ENCODE measurements at places on chromosomes 7 and 10.

DNA sequence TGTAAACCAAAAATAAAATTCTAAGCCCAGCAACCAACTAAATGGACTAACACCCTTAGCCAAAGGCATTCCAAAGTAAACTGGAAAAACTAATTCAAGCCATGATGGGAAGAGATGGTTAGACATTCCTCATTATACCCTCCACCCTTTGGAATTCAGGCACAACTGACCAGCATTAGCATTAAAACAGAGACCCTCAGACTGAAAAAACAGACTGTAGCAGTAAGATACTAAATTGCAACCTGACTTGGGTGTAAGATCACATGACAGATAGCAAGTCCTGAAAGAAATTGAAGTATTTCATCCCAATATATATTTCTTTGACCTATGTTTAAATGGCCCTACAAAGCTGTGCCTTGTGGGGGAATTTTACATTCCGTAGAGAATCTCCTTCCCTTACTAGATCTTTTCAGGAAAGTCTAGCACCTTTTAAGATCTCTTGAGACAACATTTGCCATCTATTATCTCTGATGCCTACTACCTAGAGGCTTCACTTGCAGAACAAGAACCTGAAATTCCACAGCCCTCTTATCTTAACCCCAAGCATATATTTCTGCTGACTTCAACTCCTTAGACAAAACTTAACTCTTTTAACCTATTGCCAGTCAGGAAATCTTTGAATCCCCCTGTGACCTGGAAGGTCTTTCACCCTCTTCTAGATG lies 750.2 kb upstream of the IGFBP3 start:
- no peak for DNase-seq

- no peak for DNase-seq
Observed at GRCh38 chr7:142645777-142646176, 103.5 kb upstream of the PRSS1 start.

- no peak for DNase-seq
Observed at GRCh38 chr10:119700321-119700954, 25.4 kb upstream of the INPP5F start.

GRCh38 chr7:80105701-80106408 lies 28.8 kb upstream of the GNAI1 start:
- DNase-seq = no peak

DNA sequence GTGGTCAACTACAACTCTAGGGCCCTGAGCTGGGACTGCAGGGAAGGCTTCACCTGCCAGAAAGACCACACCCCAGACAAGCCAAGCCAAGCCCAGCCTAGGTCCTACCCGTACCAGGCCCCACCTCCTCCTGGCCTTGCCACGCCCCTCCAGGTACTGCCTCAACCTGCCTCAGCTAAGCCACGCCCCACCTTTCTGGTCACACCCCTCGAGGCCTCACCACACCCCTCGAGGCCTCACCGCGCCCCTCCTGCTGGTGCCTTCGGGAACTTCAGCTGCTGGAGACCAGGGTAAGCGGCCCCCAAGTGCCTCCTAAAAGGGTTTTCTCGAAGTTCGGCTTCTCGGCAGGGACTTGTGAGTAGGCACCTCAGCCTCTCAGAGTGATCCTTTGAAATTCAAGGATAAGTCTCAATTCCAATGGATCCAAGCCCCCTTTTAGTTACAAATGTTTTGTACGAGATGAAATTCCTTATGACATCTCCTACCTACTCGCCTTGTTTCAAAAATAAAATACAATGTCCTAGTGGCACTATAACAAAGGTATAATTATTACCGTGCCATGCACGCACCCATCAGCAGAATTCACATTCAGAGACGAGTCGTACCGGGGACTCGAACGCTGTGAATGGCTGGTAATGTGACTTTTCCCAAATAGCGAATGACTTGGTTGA lies 171.2 kb downstream of the ARHGAP21 start:
- DNase-seq = peak; percentile 93

- no peak for DNase-seq
Observed at GRCh38 chr7:134766779-134767519, 12.5 kb upstream of the CALD1 start.

DNA sequence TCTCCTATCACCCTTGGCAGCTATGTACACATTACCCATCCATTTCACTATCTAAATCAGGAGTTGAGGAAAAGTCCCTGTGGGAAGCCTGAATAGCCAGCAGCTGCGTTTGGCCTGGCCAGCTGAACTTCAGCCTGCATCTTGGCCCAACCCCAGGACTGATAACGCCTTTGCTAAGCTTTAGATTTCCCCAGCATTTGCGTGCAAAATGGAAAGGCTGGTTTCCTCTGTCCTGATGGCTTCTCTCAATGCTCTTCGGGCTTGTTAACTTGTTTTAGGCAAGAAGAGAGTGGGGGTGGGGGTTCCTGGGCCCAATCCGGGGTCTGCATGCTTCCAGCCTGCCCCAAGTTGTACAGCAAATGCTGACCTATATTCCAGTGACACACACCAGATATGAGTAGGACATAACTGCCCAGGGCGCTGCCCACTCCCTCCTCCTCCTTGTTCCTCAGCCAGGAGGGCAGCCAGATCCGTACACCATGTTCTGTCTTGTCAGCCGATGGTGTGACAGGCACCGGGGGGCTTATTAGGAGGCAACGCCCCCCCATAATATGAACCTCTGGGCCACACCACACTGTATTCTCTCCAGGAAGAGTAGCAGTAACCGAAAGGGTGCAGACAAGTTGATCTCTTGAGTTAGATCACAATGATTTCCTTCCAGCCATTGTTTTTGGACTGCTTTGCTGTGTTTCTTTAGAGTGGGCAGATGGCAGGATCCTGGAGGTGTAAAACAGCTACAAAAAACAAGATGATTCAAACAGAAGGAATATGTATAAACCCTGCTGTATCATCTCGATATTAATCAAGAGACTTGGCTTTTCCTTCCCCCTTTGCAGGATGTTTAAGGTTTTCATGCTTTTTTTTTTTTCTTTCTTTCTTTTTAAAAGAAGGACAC lies 339.0 kb downstream of the RNLS start:
- peak; percentile 72 for DNase-seq

GRCh38 chr7:73345951-73346350 lies 18.0 kb downstream of the FKBP6 start:
- no peak for DNase-seq

GRCh38 chr10:26970667-26971066 lies 109.9 kb upstream of the ABI1 start:
- no peak for DNase-seq

- no peak for DNase-seq
Observed at GRCh38 chr10:112027731-112028280, 155.8 kb downstream of the GPAM start.

GRCh38 chr7:8965177-8965576 lies 531.8 kb downstream of the NXPH1 start:
- no peak for DNase-seq
